Left ventricle myocardium superior (tissue), 1 donor: ENCODE measurements at places on chromosomes 7 and 10.
A peak's percentile ranks its signal among the peaks of the same experiment; 100 is the strongest.

GRCh38 chr7:139674752-139675126, 103.1 kb downstream of the HIPK2 start:
- no peak for DNase-seq

- no peak for DNase-seq
Measured at GRCh38 chr7:101998906-101999240, 181.4 kb downstream of the CUX1 start.

DNA sequence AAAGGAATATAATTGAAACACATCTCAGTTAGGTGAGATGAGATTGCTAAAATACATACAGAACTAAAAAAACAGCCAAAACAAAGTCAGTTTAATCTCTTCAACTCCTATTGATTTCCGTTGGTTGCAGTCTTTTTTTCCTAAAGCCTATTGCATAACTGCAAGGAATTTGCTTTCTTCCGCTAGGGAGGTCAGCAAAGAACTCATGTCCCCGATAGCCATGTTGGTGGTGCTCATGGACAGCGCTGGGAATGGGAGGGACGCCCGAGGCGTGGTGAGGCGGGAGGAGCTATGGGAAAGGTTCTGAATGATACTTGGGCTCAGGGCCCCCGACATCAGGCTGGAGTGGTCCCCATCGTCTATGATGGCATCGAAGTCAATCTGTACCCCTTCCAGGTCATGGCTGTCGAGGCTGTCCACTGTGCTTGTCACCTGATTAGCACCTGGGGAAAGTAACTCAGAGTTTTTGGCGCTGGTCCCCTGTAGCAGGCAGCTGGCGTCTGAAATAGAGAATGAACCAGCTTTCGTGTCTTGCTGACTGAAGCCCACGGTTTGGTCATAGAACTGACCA, 261.4 kb upstream of the INHBA start:
- no peak for DNase-seq

GRCh38 chr7:39069031-39069430, 91.3 kb downstream of the POU6F2 start:
- DNase-seq, result no peak

DNA sequence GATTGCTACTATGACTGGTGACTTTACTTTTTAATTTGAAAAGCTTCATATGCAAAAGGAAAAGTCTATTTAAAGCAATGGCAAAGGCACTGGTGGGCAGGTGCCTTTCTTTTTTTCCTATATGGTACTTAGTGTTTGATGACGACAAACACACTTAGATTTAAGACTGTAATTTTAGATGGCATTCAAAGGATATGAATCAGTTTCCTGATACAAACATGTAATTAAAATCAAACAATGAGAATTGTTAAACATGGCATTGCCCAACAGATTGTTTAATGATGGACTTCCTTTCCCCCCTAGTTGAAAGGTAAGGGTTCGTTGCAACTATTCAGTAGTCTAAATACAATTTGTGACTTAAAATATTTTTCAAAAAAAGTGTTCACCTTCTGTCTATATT, 106.5 kb upstream of the SEMA3C start:
- no peak for DNase-seq

DNA sequence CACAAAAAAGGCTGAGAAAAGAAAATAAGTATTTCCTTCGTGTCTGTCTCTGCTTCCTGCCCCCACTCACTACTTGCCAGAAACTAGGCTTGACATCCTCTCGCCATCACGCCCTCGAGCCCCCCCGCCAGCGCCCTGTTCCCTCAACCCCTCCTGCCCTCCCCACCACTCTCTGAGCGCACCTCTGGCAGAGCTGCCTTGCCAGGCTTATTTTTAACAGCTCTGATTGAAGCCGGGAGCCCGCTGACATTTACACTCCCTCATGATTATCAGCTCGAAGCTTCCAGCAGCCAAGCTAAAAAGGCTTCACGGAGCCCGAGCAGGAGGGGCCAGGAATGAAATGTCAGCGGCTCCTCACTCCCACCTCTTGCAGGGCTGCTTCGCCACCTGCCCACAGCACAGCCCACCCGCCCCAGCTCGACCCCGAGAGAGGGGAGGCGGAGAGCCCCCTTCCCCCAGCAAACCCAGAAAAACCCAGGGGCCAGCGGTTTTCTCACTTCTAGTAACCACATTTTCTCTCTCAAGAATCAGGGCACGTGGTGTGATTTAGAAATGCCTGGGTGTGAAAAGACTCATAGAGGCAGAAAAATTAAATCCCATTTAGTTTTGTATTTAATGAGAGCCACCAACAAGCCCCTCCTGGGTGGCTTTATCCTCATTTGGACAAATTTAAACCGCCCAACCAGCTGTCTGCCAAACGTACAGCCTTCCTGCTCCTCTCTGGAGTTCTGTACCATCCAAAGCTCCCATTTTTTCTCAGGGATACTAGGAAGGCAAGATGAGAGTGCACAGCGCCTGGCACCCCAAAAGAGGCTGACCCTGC, 89.3 kb downstream of the SLIT1 start:
- peak; percentile 89 for DNase-seq

GRCh38 chr10:43699516-43699915, 50.8 kb upstream of the ZNF32 start:
- no peak for DNase-seq

GRCh38 chr7:69328516-69328915, 269.8 kb upstream of the AUTS2 start:
- no peak for DNase-seq

- no peak for DNase-seq
Measured at GRCh38 chr10:107144490-107144889, 20.0 kb downstream of the SORCS1 start.

DNA sequence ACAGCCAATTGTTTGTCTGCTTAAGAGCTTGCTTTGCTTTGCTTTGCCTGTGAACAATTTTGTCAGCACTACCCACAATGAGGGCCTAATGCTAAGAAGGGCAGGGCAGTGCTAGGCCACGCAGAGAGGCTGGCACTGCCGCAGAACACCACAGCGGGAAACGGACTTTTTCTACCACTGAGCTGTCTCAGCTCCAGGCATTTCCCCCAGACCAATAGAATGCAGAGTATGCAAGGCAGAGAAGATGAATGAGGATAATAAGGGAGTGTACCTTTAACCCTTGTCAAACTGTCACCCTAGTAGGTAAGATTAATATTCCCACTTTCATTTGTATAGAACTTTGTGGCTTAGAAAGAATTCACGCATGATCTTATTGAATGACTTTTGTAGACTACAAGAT, 104.5 kb downstream of the SH3PXD2A start:
- DNase-seq, result no peak
